ENCODE measurements at places on chromosomes 16 and 17.

- no peak for DNase-seq
Measured at GRCh38 chr16:4407543-4408322, 8.7 kb downstream of the CORO7 start.

DNA sequence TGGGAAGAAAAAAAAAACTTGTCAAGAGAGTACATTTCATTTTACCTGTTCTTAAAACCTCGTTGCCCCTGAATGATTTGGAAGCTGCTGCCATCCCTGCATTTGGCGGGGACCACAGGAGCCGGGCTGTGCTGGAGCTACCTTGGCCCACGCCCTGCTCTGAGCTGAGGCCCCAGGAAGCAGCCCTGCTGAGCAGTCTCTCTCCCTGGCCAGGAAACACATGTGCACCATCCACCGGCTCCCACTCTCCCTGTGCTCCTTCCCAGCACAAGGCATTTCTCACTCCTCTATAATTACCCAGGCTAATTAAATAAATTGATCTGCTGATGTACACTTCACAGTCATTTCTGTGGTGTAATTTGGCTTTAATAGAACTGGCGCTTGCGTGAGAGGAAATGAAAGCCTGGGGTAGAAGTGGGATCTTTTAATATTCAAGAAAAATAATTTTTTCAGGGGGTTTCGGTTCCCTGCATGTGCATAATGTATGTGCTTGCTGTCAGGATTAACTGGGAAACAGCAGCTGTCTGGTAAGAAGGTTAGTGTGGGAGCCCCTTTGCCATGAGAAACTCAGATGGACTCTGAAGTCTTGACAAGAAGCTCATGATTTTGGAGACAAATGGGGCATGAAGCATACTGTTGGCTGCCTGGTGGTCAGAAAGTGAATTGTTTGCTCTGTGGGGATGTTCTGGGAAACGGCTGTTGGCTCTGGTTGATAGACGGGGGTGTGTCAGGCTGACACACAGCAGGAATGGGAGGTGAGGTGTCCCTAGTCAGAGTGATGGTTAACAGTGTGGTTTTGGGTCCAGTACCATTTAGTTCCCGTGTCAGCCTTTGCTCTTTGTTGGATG is 252.3 kb upstream of the EEF2KMT start:
- DNase-seq: no peak

DNA sequence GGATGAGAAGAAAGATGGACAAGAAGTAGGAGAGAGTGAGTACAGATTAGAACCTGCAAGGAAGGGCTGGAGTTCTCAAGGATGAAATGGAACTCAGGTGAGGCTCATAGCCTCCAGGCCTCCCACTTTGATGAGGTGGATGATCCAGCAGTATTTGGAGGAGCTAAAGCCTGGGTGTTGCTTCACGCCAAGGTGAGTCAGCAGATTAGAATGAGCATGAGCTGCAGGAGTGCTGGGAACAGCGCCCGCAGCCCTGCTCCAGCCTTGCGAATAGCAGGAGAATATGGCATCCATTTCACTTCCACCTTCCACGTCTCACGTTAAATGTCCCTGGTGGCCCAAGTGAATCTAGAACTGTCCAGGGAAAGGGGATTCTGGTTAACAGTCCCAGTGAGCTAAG is 94.4 kb upstream of the CPHXL start:
- DNase-seq: no peak

DNA sequence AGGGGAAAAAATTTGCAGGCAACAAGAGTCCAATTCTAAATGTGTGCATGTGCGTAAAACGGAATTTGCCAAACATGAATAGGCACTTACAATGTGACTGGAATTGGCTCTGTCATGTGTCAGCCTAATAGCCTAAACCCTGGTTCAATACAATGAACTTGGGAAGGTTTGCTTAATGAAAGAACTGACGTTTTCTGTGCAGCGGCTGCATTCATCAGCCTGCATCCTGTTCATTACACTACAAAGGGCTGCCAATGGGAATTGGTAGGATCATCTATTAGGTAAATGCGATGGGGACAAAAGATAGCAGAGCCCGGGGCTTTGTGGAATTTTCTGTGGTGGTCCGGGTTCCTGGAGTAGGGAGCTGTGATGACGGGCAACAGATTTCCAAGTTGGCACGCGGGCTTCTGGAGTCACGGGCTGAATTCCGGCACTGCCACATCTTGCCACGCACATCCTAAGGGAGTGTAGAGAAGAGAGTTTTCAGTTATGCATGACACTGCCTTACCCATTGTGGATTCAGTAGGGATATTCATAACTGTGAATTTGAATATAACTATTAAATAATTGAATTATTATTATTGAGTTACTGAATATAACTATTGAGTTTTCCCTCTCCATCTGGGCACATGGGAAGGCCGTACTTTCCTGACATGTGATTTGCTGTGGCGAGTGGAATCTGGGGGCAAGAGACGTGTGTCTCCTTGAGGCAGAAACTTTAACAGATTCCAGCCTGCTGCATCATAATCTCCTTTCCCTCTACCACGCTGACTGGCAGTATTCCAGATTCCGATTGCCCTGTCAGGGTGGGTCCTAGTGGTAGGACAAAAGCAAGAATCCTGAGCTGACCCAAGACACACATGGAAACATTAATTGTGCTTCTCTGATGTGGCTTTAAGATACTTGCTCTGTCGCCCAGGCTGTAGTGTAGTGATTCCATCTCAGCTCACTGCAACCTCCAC is 565.6 kb downstream of the WWOX start:
- no peak for DNase-seq
